ENCODE measurements at places on chromosomes 7 and 10.

DNA sequence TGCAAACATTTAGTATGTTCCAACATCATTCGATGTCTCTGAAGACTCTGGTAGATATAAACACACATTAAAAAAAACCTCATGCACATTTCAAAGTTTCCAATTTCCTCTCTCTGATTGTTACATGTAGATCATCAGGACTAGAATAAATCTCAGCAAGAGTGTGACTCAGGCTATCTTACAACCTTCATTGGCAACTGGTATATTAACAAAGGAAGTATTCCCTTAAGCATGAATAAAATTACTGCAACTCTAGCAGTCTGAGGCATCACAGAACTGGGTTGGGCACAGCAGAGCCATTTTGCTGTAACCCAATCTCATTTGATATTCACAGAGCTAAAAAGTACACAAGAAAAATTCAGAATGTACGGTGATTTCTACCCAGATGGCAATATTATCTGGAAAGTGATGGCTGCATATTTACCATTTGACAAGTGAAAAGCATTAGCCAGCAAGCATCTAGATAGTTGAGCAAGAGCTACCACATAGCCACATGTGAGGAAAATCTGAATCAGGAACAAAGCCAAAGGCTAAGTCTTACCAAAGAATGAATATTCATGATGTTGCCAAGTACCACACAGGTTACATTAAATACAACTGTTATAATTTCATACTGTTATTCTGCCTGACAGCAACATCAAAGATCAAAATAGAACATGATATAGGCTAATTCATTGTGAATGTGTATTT lies 232.2 kb downstream of the CRPPA start:
- no peak for DNase-seq

DNA sequence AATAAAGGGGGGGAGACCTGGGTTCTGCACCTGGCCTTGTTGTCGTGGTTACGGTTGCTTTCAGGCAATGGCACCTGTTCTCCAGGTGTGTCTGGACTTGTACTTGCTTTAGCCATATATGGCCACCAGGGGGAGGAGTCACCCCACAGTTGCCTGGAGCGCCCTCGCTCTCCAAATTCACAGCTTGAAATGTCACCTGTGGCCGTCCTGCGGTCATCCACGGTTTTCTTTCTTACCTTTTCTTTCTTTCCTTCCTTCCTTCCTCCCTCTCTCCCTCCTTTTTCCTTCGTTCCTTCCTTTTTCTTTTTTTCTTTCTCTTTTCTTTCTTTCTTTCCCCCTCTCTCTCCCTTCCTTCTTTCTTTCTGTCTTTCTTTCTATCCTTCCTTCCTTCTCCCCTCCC lies 157.2 kb upstream of the ZNF92 start:
- peak; percentile 72 for DNase-seq

GRCh38 chr7:117751775-117752174 lies 121.5 kb downstream of the CTTNBP2 start:
- DNase-seq, result no peak

- no peak for DNase-seq
Measured at GRCh38 chr10:7665767-7666166, 999 bp downstream of the ITIH5 start.
